ENCODE measurements at places on chromosomes 3 and 15.

DNA sequence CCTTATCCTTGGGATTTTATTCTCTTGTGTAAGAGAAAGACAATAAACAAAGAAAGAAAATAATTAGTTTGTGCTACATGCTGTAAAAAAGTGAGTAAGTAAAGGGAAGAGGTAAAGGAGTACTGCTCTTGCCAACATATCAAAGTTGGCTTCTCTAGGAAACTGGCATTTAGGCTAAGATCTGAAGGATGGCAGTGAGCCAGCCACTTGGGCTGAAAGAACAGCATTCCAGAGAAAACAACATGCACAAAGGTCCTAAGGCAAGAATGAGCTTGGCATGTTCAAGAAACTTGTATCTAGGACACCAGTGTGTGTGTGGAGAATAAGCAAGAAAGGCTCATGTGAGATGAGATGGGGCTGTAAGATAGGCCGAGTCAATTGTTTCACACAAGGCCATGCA lies 245.5 kb upstream of the MANF start:
- no peak for DNase-seq

GRCh38 chr15:80760960-80761359 lies 18.2 kb upstream of the CEMIP start:
- DNase-seq, result no peak

- DNase-seq, result no peak
Observed at GRCh38 chr15:39205506-39206371, 375.1 kb upstream of the THBS1 start.

DNA sequence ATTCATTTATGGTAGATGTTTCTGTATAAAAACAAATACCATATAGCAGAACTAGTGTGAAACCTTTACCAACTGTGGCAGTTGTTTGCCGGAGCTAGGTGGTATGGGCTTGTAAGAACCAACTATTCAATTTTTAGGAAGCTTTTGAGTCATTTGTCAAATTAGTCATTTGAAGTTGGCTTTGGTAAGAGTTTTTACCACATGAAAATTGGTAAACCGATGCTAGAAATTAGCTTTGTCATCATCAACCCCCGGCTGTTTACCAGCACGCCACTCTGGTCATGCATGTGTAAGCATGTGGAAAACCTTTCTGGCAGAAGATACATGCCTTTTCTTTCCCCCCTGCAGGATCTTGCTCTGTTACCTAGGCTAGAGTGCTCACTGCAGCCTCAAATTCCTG lies 63.3 kb downstream of the IL1RAP start:
- no peak for DNase-seq

- no peak for DNase-seq
Observed at GRCh38 chr3:60220768-60221167, 1030.5 kb downstream of the FHIT start.

All from epithelial cell of proximal tubule (primary cell).